Dermis microvascular lymphatic vessel endothelial cell (primary cell): ENCODE measurements at places on chromosomes 7 and 10. TPM values are rescaled to one million over a fixed set of nuclear protein-coding genes. Genes with fewer than 3 reads are reported as not detected.
A peak's percentile ranks its signal among the peaks of the same experiment; 100 is the strongest.

DNA sequence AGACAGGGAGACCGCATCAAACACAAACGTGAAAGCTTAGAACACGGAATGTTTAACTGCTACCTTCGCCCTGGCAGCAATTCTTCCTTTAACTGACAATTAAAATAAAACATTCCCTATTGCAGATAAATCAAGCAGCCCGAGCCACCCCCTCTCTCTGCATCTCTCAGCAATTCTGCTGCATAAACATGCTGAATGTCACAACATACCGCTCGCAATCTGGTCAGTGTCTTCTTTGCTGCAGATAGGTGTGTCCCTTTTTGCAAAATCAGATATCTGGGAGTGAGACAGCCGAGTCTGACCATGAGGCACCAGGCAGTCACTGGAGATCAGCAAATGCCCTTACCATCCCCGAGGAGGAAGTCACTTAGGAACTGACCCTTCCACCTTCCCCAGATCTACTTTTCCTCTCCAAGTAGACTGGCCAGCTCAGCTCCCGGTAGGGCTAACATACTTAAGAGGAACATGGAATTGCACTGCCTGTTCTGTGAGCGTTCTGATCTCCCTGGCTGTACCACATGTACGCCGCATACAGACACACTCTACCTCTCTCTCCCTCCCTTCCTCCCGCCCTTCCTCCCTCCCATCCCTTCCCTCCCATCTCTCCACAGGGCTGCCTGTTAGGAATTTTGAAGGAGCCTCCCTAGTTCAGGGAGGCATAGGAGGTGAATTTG is at the start of gene FRMD4A:
FRMD4A (minus strand) TSS at position 537 of the 674 bp plus-strand sequence.
- no peak for DNase-seq

- DNase-seq = no peak
Observed at GRCh38 chr7:116780521-116780920, 81.9 kb upstream of the CAPZA2 start.

Gene CALU
- 208 and 259 TPM in 2 replicates for total RNA-seq

DNA sequence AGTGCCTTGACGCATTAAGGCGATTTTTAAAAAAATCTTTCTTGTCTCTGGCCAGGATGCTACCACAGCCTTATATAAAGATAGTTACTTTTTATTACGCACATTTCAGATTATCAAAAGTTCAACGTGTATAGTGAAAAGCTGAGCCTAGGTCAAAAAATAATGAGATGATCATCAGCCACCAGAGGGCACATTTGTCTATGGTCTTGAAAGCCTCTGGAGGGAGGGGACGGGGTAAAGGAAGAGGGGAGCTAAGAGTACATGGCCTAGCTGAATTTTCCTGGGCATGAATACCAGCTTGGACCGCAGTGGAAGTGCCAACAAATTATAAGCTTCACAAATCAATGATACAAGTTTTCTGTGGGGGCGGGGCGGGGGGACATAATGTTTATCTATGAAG is 285.9 kb upstream of the SMIM30 start:
- no peak for DNase-seq

GRCh38 chr10:89915021-89915420 is 213.6 kb downstream of the KIF20B start:
- DNase-seq = no peak

GRCh38 chr10:16950656-16951601 is 133.7 kb upstream of the RSU1 start:
- peak; percentile 85 for DNase-seq

- DNase-seq = no peak
Observed at GRCh38 chr10:10774416-10774815, 243.3 kb upstream of the CELF2 start.

Gene TAS2R5
- total RNA-seq = 0.26 and 0.51 TPM in 2 replicates

DNA sequence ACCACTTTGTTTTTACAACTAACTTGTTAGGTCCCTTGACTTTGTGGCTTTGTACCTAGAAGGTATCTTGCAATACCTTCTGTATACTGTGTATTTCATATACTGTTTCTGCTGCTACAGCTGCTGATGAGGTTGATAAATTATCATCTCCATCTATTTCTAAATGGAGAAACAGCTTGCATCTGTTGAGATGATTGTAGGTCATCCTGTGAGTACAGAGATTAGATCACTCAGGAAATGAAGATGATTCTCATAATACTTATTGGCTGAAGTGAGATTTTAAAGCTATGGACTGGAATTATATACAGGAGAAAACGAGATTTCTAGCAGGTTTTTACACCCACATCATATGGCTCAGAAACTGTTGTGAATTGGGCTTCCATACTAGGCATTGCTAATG is 280.5 kb downstream of the KCND2 start:
- no peak for DNase-seq

GRCh38 chr7:36854652-36855051 is 130.4 kb upstream of the AOAH start:
- DNase-seq = no peak

GRCh38 chr7:52325237-52325636 is 710.2 kb upstream of the POM121L12 start:
- no peak for DNase-seq

DNA sequence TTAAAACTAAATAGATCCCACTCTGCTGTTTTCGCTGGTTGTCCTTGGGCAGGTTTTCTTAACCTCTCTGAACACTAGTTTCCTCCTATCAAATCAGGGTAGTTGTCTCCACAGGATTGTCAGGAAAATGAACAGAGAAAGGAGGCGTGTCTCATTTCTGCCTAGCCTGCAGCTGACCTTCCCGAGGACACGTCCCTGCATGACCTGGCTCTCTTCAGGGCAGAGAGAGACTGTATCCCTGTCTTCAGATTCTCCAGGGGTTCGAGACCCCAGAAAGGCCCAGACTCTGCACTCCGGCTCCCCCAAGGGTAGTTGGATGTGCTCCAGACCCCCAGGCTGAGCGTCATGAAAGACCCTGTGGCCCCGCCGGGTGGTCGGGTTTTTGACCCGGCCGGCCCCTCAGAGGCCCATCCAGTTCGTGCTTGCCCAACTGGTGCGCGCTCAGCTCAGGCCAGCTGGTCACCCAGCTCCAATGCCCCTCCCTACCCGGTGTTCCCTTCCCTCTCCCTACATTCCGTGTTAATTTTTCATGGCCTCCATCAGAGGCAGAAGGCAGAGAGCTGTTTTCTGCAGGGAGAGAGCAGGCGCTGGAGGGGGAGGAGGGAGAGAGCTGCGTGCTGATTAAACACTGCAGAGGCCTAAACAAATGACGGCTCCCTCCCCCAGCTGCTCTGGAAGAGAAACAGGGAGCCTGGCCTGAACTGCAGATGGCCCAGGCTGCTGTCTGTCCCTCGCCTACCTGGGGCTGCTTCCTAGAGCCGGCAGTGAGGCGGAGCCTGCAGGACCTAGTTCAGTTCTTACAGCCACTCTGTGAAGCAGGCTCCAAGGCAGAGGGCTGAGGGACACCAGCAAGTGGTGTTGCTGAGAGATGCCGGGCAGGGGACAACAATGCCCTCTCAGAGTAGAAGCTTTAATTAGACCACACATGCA is 86.2 kb upstream of the PPIF start:
- no peak for DNase-seq

Gene HOXA11
- 0.13 TPM in 2 replicates for total RNA-seq

Gene POU6F2
- total RNA-seq = not detected in 2 replicates

GRCh38 chr7:2074691-2075090 is 158.1 kb downstream of the MAD1L1 start:
- no peak for DNase-seq

Gene AOAH
- 0.13 and 0.51 TPM in 2 replicates for total RNA-seq

Gene CCDC3
- total RNA-seq = 0.13 and 1.5 TPM in 2 replicates

DNA sequence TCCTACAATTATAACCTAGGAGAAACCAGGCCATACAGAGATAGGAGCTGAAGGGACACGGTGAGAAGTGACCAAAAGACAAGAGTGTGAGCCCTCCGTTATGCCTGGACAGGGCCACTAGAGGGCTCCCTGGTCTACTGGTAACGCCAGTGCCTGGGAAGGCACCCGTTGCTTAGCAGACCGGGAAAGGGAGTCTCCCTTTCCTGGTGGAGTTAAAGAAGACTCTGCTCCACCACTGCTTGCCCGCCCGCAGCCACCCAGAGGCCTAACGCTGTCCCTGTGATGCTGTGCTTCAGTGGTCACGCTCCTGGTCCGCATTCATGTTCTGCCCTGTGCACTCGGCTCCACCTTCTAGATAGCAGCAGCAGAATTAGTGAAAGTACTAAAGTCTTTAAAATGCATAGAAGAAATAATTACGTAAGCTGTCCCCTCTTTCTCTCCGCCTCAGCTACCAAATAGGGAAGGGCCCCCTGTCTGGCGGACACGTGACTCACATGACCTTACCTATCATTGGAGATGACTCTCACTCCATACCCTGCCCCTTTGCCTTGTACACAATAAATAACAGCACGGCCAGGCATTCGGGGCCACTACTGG is 34.8 kb downstream of the GRID2IP start:
- DNase-seq = peak; percentile 81

Gene PDE6C
- not detected in 2 replicates for total RNA-seq

Gene EBLN1
- not detected in 2 replicates for total RNA-seq
